Urinary bladder (tissue), 4 donors: ENCODE measurements at places on chromosomes 5 and 9. TPM values are rescaled to one million over a fixed set of nuclear protein-coding genes. Genes with fewer than 3 reads are reported as not detected.

FCHO2 gene
- total RNA-seq, result 55.5 TPM

NRG2 gene
- total RNA-seq, result 1.4 TPM

- DNase-seq, result no peak
These were observed 536.5 kb upstream of the BRINP1 start for GRCh38 chr9:119905724-119906123.

DNA sequence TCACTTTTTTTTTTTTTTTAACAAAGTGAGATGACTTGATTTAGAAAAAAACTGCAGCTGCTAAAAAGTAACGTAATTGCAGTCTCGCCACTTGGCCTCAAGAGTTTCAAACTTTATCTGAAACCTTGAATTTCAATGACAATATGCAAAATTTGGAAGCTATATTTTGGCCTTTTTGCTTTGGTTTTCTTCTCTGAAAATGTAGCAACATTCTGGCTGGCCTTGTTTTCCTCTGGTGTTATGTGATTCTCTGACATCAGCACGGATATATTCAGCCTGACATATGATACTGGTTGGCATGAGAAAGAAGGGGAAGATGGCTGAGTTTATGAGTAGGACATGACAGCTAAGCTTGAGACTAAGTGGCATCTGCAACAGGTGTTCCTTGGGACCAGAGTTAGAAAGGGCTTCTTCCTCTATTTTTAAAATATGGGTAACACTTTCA, 136.5 kb downstream of the MEF2C start:
- DNase-seq, result no peak

DNA sequence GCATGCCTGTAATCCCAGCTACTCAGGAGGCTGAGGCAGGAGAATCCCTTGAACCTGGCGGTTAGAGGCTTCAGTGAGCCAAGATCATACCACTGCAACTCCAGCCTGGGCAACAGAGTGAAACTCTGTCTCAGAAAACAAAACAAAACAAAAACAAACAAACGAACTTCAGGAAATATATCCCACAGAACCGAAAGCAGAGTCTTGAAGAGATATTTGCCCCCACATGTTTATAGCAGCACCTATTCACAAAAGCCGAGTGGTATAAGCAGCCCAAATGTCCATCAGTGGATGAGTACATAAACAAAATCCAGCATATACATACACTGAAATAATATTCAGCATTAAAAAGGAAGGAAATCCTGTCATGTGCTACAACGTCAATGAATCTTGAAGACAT, 57.6 kb upstream of the GRIN3A start:
- DNase-seq, result no peak

PROB1 gene
- total RNA-seq, result 1.4 TPM

DNA sequence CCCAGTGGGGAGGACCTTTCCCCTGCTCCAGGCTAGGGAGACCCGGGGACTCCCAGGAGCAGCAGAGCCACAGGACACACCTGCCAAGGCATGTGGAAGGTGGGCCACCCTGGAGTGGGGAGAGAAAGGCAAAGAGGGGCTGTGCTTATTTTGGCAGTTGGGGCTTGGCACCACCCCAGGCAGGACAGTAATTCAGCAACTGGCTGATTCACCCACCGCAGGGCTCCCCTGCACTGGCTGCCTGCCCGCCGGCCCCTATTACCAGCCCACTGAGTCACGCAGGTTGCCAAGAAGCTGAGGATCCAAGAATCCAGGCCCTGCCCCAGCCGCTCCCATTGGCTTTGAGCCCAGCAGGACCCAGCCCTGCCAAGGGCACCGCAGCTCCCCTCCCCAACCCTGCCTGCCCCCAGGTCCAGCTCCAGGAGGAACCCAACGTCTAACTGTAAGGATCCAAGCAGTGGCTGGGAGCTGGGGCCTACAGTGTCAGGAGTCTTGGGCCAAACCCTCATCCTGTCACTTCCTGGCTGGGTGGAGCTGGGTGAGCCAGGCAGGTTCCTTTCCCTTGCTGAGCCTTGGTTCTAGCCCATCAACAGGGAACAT, 14.2 kb upstream of the RALGDS start:
- no peak for DNase-seq

DNA sequence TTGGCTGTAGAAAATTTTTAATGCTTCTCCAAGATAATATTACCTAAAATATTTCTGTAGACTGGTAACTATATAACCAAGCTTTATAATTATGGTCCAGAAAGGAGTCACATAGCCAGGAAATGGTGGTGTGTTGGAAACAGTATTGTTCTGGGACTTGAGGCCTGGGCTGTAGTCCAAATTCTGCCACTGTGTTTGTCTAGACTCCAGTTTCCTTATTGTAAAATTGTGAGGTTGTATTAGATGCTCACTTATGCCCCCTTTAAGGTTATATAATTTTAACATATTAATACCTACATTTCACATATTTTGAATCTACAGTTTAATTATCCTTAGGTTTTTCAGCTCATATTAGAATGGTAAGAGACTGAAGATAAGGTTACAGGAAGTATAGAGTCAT, 42.4 kb downstream of the STX17 start:
- DNase-seq, result no peak

DNA sequence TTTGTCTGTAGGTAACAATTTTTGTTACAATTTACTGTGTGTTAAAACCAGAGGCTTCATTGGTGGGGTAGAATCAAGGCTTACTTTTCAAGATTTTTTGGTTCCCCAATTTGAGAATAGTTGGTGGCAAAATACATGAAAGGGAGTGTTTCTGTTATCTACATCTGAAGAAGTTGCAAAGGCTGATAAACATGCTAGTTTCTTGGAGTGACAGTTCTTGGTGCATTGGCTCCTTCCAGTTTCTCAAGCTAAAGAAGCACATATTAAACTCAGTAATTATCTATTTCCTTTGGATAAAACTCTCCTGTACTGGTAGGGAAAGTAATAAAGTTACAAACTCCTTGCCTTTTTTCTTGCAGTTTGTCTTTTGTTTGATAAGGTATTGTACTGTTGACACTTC, 5.9 kb downstream of the MACIR start:
- DNase-seq, result no peak

DNA sequence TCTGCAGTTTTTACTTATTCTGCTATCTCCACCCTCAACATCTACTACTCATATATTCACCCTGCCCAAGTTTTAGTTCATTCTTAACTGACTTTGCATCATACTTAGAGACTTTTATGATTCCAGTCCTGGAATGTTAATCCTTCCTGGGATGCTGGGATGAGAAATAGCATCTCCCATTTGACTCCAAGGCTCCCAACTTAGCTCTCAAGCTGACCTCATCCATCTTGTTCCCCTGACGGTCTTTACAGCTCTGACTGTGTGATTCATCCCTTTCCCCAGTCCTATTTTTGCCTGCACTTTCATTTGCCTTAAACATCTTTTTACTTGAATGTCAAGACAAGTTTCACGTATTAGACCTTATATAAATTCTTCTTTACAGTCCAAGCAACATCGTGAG, 297.8 kb downstream of the EPB41L4A start:
- no peak for DNase-seq

GDF9 gene
- 0.26 TPM for total RNA-seq

HK3 gene
- total RNA-seq, result 0.74 TPM

GRCh38 chr5:91127456-91128081, 255.5 kb downstream of the ARRDC3 start:
- DNase-seq, result no peak

DNA sequence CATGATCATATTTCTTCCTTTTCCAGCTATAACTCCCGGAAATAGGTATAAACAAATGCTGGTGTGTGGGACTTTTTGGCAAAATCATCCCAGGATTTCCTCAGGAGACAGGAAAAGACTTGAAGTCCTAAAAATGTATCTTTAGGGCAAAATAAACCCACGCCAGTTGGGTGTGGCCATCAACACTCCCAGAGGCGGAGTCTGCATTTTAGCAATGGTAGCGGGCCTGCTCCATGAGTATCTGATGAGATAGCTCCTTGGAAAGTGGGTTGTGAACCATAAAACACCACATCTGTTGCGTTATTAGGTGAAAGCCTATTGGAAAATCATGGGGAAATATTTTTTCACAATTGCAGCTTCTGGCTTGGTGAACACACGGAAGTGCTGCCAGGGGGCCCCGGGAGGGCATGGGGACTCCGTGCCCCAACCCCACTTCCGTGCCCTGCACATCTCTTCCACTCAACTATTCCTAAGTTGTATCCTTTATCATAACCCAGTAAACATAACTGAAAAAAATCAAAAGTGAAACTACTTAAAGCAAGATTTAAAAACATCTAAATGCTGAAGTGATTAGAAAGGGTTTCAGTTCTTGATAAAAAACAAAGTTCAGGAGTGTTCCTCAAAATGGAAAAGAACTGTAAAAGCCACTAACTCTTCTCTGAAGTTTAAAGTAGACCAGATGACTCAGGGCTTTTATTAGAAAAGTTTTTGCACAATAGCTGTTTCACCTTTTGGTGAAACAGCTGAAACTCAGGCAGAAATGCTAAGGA, 111.2 kb downstream of the LRRC70 start:
- DNase-seq, result no peak

- no peak for DNase-seq
These were observed 276.0 kb downstream of the FSTL4 start for GRCh38 chr5:133336121-133336968.

DNA sequence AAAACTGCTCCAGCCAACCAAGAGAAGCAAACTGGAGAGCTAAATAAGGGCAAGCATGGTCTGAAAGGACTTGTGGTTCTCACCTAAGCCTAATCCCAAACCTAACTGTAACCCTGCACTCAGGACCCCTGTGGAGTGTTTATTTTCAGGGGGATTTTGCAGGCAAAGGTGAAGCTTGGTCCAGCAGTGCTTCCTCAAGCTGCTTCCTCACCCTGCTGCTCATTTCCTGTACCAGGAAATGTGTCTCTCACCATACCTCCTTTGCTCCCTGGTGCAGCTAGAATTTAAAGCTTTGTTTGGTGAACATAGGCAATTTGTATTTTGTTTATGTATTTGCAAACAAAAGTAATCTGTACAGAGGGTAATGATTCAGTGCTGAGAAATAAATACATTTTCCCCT, 50.2 kb downstream of the CARTPT start:
- DNase-seq, result no peak

GRCh38 chr9:124262649-124262972, 4.9 kb downstream of the NEK6 start:
- DNase-seq, result no peak

GRCh38 chr5:103793595-103794182, 231.1 kb upstream of the NUDT12 start:
- DNase-seq, result no peak

ANKDD1B gene
- total RNA-seq, result 10.3 TPM

GRCh38 chr9:127802576-127803443, at the start of gene FPGS:
TSS of gene FPGS (plus strand) at chr9:127802882. CDS start at chr9:127802925, 43 bp downstream.
- peak; percentile 53 for DNase-seq

DNA sequence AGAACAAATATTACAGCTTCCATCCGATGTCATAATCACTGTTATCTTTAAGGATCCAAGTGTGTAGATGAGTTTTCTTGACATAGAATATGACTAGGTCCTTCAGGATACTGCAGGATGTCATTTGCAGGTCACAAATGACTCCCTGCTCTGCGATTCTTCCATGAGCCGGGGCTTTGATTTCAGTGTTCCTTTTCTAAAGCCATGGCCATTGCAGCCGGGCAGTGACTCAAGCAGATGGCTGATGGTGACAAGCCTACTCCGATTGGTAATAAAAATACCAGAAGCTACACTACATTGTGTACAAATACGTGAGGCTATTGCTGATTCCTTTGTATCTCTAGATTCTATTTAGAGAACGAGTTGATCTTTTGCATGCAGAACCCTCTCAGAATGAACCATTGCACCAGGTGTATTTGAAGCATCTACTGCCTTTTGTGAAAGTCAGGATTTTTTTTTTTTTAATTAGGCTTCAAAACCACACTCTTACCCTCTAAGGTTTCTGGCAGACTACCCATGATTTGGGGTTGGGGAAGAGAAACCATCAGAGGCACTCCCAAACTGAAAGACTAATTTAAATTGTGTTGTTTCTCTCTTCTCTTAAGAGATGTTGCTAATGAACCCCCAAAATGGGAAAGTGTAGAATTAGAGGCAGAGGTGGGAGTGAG, 271.0 kb upstream of the ADRA1B start:
- DNase-seq, result no peak

- no peak for DNase-seq
These were observed 179.1 kb upstream of the FBXL7 start for GRCh38 chr5:15320871-15321270.

DNA sequence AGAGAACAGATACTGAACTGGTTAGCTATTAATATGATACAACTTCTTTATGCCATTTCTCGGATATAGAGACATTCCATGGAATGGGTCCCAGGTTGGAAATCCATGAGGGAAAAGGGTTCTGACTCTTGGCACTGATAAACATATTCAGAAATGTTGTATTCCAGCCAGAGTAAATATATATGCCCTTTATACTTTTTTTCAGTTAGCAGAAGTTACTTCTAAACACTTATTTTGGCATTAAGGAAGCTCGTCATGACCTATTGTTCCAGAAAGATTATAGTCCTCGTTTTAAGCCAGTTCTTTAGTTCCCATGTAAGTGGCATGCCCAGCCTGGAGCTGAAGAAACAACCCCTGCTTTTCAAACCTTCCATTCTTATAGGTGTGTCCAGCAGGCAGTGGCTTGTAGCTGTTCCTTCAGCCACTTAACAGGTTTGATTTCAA, 181.6 kb downstream of the CD180 start:
- no peak for DNase-seq

- DNase-seq, result no peak
These were observed at the start of gene OR1L6 for GRCh38 chr9:122742003-122742402. TSS of gene OR1L6 (plus strand) at chr9:122742303. CDS start at chr9:122749848, 7,545 bp downstream.

- no peak for DNase-seq
These were observed 4.5 kb downstream of the SLC36A1 start for GRCh38 chr5:151451626-151452520.

DNA sequence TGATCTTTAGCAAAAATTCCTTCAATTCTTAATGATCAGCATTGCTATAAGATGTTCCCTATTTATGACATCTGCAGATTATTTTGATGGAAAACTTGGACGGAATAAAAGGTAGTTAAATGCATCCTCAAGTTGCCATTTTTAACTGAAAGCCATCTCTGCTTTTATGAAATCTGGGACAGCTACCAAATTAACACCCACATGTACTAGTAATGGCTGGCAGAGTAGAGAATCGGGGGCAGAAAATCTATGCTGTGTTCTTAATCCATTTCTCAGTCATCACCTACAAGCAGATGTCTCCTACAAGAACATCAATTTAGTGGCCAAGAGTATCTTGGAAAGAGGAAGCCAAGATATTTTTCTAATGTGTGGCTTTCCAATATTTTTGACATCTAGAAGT, 22.1 kb upstream of the C9orf57 start:
- no peak for DNase-seq
